ENCODE measurements at places on chromosomes 3 and 15.

DNA sequence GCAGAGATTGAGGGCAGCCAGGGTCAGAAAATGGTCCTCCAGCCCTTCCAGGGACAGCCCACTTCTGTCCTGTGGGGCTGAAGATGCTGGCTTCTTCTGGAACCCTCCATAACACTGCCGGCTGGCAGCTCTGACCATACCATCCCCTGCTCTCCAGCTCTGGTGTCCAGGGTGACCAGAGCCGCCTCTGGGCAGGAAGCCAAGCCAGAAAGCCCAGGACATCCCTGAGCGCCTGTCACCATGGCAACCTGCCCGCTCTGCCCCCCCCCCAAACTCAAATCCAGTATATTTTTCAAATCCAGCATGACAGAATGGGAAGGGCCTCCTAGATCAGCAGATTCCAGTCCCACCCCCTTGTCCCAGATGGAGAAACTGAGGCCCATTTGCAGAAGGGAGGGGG lies 420 bp upstream of the TMIE start:
- no peak for DNase-seq

DNA sequence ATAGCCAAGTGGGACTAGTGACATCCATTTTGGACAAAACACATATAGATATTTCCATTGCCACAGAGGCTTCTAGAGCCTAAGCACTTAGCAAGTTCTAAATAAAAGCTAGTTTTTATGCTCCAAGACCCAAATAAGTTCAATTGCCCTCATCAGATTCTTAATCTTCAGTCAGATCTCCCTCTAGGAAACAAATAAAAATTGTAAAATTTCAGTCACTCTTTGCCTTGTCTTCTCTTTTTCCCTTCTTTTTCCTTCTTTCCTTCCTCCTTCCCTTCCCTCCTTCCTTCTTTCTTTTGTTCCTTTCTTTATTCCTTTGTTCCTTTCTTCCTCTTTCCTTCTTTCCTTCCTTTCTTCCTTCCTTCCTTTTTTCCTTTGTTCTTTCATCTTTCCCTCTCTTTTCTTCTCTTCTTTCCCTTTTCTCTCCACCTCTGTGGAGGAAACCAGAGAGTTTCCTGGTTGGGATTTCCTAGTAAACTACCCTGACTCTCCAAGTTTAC lies 68.8 kb upstream of the GADL1 start:
- DNase-seq, result no peak

DNA sequence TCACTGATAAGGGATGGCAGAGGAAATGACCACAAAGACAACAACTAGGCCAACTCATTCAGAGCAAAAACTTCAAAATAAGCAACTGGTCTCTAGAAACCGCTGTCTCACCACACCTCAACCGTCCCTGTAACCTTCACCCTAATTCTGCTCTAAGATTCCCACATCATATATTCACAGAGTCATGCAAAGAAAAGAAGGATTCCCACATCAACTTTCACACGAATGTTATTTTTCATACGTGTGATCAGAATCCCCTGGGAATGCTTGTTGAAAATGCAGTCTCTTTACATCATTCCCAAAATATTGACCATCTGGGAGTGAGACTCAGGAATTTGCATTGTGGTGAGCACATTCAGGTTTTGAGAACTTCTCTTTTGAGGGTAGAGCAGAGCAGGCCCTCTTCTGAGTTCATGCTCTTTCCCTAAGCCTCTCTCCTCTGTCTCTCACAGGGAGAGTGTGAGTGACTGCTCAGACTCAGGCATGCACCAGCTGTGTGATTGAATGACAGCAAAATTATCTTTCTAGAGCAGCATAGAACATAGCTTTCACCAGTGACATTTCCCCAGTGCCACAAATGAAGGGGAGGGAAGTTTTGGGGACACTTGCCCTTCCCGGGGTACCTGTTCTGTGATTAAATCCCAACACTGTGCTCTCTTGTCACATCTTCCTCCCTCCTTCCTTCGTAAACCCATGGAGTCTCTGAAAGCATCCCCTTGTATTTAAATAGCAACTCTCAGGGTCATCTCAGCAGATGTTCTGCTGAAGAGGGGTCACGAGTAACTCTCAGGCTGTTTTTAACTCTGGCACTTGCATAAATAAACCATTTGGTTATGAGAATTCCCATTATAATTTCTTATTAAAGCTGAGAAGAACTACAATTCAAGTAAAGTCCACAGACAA lies 170.9 kb downstream of the PLCL2 start:
- DNase-seq, result no peak

DNA sequence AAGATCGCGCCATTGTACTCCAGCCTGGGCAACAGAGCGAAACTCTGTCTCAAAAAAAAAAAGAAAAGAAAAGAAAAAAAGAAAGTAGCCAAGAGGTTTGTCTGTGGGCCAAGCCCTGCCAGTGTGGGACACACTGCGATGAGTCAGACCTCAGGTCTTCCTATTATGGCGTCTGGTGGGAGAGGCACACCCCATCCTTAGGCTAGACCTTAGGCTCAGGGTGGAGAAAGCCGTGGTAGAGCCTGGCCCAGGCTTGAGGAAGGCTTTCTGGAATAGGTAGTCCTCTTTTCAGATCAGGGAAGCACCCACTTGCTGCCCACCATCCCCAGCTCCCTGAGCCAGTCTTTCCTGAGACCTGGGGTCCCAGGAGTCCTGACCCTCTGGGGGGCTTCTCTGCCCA lies 6.0 kb downstream of the HEMK1 start:
- DNase-seq, result no peak

- no peak for DNase-seq
These were observed 48.7 kb downstream of the GPD1L start for GRCh38 chr3:32155117-32155516.

- DNase-seq, result no peak
These were observed 415.8 kb upstream of the GRM7 start for GRCh38 chr3:6444888-6445658.

DNA sequence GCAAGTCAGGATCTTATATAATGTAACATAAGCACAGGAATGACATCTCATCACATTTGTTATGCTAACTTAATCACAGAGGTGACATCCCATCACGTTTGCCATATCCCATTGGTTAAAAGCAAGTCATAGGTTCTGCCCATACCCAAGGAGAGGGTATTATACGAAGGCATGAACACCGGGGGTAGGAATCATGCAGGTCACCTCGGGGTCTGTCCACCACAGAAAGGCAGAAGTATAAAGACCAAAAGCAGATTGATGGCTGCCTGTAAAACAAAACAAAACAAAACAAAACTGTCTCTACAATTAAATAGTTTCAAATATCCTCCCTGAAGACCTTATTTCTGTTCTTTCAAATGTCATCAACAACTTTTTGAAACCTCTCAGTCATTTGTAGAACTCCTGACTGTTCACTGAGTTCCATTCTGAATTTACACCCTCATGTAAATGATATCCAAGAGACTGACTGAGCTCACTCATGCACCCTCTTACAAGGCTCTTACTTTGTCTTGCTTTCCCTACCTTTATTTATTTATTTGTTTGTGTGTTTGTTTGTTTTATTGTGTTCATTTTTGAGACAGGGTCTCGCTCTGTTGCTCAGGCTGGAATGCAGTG lies 22.7 kb upstream of the ZNF639 start:
- DNase-seq, result no peak

Data from activated CD4-positive, alpha-beta T cell treated with anti-CD3 and anti-CD28 coated beads, Interleukin-2, amount 50 U/mL, for 1 hour (primary cell).